ENCODE measurements at places on chromosomes 6 and 20. TPM values are rescaled to one million over a fixed set of nuclear protein-coding genes. Genes with fewer than 3 reads are reported as not detected.

The TP53TG5 gene
- total RNA-seq = not detected

The ZBP1 gene
- not detected for total RNA-seq

The SLC22A16 gene
- not detected for total RNA-seq

The TMC2 gene
- total RNA-seq = not detected

The EMILIN3 gene
- total RNA-seq = not detected

The MICB gene
- total RNA-seq = 13.0 TPM

The TFAP2A gene
- 0.29 TPM for total RNA-seq

The FAM209A gene
- not detected for total RNA-seq

The SEMG1 gene
- total RNA-seq = not detected

The HDGFL1 gene
- total RNA-seq = not detected

The PBOV1 gene
- not detected for total RNA-seq

DNA sequence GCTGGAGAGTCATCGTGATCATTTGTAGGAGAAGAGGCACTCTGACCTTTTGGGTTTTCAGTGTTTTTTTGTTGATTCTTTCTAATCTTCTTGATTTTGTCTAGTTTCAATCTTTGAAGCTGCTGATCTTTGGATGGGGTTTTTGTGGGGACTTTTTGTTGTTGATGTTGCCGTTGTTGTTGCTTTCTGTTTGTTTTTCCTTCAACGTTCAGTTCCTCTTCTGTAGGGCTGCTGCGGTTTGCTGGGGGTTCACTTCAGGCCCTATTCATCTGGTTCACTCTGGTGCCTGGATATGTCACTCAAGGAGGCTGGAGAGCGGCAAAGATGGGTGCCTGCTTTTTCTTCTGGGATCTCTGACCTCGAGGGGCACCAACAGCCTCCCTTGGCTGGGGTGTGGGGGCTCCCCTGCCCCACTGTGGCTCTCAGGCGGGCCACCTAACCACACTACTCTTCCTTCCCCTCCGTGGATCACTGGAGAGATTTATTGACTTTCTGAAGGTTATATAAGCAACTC, 21.5 kb upstream of the TMEM244 start:
- DNase-seq = no peak

- peak; percentile 88 for DNase-seq
These were observed 22.3 kb downstream of the ELOVL5 start for GRCh38 chr6:53326372-53327016.

DNA sequence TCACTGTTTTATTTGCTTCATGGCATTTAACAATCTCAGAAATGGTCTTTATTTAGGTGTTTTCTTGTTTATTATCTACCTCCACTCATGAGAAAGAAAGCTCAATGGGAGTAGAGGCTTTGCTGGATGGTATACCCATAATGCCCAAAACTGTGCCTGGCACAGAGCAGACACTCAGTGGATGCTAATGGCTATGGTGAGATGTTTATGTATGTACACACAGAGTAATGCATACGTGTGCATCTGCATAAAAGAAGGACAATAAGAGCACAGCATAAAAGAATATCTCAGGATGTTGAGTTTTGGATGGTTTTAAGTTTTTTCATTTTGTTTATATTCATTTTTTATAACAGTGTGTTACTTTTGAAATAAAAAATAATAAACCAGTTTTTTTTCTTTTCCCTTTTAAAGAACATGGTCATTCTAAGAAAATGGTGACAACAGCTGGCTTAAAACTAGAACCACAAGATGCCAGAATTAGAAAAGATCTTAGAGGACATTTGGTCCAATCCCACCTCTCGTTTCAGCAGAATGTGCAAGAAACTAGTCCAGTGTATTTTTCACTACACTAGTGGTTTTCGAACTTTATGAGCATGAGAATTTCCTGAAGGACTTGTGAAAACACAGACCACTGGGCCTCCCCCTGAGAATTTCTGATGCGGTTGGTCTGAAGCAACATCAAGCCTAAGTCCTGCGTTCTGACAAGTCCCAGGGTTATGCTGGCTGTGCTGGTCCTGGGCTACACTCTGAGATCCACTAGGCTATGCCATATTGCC, 131.9 kb downstream of the FYN start:
- no peak for DNase-seq

GRCh38 chr6:156423829-156424228, 353.3 kb upstream of the ARID1B start:
- DNase-seq = no peak

GRCh38 chr6:15473741-15474161, 189.1 kb downstream of the DTNBP1 start:
- peak; percentile 79 for DNase-seq

- no peak for DNase-seq
These were observed 36.6 kb downstream of the IL20RA start for GRCh38 chr6:137008204-137008603.

GRCh38 chr6:165806126-165806810, 143.2 kb upstream of the PDE10A start:
- no peak for DNase-seq

DNA sequence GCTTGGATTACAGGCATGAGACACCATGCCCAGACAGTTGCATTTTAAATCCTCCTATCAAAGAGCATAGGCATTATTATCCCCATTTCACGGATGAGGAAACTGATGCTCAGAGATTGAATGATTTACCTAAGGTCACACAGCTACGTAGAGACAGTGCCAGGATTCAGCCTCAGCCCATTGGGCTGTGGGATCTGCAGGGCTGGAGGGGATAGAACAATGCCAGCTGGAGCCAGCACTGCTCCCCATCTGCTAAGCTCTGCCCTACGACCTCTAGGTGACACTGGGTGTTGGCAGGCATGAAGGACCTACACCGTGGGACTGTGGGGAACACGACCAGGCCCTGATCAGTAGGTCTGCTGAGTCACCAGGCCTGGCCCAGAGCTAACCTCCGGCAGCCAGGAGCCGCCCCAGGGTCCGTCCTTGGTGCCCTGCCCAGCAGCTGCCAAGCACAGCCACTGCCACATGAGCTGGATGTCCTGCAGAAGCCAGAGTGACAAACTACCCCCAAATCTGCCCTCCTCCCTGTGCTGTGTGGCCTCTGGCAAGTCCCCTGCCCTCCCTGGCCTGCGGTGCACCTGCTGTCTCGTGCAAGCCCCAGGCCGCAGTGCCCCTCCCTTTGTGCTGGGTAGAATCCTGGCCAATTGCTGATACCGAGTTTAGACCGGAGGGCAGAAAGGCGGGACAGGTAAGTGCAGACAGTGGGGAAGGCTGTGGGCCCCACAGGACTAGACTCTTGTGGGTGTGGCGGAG, 47.6 kb upstream of the PTGIS start:
- DNase-seq = peak; percentile 26

DNA sequence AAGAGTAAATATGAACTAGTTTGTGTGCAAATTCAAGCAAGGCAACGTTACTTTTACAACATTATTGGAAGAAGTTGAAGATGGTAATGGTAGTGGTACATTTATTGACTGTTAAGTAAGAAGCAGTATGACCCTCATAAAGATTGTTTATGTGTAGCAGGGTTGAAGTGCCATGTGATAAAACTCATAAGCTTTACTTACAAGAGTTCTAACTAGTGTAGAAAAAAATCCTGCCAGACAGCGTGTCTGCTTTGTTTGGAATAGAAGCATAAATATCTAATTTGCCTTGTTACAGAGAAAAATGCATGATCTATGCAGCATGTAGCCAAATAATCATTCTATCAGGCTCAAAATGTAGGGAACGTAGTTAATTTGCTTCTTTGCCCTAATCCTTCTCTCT, 450.8 kb upstream of the SOX4 start:
- no peak for DNase-seq

- no peak for DNase-seq
These were observed 1.7 kb upstream of the NKX2-4 start for GRCh38 chr20:21399005-21399475.

DNA sequence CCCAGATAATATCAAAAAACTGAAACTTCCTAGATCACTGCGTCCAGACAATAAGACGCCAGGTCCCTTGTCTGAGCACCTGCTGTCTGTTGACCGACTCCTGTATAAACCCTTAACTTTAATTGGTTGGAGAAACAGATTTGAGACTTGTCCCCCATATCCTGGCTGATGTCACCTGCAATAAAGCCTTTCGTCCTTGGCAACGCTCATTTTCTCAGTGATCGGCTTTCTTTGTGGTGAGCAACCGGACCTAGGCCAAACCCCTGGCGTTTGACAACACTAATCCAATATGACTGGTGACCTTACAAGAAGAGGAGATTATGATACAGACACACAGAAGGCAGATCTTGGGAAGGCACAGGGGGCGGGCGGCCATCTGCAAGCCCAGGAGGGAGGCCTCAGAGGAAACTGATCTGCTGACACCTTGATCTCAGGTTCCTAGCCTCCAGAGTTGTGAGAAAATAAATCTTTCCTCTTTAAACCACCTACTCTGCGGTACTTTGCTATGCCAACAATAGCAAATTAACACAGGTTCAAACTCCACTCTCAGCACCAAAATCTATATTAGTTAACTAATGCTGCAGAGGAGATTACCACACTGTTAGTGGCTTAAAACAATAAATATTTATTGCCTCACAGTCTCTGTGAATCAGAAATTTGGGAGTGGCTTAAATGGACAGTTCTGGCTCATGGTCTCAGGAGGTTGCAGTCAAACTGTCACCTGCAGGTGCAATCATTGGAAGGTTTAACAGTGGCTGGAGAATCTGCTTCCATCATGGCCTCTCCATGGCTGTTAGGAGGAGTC, 178.7 kb downstream of the OTOR start:
- no peak for DNase-seq

- DNase-seq = no peak
These were observed at the start of gene FAM162B for GRCh38 chr6:116764961-116765841. Gene FAM162B (minus strand): TSS chr6:116765719. CDS start chr6:116765576, 143 bp downstream.

DNA sequence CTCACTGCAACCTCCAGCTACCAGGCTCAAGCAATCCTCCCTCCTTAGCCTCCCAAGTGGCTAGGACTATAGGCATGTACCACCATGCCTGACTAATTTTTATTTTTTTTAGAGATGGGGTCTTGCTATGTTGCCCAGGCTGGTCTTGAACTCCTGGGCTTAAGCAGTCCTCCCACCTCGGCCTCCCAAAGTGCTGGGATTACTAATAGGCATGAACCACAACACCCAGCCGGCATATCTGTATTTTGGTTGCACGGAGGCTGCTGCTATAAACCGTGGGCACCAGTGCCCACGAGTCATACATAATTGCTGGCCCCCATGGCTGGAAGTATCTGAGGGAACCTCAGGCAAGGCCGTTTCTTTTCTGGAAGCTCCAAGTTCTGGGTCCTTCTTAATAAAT, 18.3 kb upstream of the ADRM1 start:
- no peak for DNase-seq

- DNase-seq = no peak
These were observed 693 bp downstream of the HLA-F start for GRCh38 chr6:29723666-29724588.

GRCh38 chr6:73644030-73644429, 9.8 kb downstream of the SLC17A5 start:
- DNase-seq = no peak

- no peak for DNase-seq
These were observed 99.5 kb upstream of the ZNFX1 start for GRCh38 chr20:49377326-49377725.

DNA sequence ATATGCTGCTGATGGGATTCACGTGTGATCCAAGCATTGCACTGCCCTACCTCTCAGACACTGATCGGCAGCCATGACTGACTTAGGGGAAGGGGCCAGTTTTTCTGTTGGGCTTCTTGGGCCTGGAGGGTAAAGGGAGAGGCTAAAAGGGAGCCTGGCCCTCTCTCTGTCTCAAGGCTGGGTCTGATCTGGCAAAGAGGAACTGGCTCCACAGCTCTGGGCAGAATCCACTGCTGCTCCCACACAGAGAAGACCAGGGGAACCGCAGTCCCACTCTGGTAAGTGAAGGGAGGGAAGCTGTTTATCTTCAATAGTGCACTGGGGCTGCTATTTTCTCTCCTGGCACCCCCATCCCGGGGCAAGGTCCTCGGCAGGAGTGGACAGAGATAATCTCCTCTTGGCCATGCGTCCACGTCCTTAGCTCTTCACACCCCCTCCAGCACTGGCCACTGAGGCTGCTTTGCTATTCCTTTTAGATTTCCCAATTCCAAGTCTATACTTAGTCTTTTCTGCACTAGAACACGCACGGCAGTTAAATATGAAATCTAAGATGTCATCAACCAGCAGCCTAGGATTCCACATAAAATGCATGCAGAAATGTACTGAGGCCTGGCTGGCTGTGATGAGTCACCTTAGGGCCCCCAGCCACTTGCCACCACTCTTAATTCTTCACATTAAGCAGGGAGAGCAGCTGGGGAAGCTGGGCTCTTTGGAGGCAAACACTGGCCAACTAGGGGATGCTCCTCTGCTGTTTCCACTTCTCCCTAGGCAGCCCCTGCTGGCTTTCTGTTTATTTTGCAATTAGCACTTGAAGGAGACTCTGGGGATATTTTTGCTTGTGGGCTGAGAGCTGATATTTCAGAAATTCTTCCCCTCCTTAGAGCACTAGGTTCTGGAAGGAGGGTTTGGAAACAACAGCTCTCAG, 87.8 kb upstream of the ARMC2 start:
- peak; percentile 85 for DNase-seq

DNA sequence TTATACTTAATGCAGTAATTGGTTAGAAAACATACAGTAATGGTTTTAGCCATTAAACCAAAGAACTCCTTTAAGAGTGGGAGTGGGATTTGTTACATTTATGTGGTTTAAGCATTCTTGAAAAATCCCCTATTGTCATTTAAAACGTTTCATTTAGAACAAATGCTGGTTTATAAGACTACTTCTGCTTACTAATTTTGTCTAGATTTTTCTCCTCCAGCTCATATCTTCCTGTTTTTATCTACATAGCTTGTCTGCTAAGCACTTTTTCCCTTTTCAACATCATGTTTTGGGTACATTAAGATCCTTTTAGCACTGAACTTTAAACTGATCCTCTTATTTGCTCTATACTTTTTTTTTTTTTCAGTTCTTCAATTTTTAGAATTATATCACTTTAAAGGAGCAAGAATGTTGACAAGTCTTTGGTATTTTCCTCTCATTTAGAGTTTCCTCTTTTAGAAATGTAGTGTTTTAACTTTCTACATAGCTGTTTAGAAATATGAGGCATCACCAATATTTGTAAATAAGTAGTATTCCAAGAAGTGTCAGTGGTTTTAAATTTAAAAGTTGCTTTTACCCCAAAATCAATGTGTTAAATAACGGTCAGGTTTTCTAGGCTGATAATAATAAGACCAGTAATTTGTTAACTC, 80.9 kb downstream of the SESN1 start:
- DNase-seq = no peak

- DNase-seq = peak; percentile 23
These were observed 80.1 kb upstream of the ID4 start for GRCh38 chr6:19757036-19757435.

Measured in LHCN-M2 (cell line).